ENCODE measurements at places on chromosomes 3 and 15. TPM values are rescaled to one million over a fixed set of nuclear protein-coding genes. Genes with fewer than 3 reads are reported as not detected.
A peak's percentile ranks its signal among the peaks of the same experiment; 100 is the strongest.

DNA sequence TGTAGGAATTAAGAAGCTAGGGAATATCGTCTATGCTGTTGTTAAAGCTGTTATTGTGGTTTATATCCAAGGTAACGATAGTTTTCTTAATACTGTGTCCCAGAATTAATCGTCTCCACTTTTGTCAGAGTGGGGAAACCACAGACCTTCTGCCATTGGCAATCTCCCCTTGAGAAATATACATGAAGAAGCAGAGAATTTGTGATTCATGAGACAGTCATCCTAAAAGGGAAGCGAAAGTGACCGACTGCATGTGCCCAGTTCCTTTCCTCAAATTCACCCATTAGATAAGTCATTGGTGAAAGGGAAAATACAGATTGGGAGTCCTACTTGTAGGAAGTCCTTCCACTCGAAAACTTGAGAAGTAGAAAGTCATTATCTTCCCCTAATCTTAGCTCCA lies 26.6 kb downstream of the DIPK2A start:
- no peak for DNase-seq

DNA sequence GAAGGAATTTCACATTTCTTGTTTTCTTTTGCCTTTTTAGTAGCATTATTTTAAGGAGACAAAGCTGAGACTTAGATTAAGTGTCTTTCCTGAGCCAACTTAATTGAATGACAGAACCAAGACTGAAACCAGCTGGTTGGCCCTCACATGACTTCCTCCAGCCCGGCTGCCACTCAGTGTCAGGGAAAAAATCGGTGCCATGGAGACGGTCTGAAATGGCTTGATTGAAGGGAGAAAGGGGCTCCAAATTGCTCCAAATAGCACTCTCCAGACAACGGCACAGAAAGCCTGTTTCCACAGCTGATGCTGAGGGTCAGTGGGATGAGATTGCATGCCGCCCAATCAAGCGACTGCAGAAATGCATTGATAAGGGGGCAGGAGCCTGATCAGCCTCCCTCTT lies 475.2 kb upstream of the IL12A start:
- DNase-seq = no peak

DNA sequence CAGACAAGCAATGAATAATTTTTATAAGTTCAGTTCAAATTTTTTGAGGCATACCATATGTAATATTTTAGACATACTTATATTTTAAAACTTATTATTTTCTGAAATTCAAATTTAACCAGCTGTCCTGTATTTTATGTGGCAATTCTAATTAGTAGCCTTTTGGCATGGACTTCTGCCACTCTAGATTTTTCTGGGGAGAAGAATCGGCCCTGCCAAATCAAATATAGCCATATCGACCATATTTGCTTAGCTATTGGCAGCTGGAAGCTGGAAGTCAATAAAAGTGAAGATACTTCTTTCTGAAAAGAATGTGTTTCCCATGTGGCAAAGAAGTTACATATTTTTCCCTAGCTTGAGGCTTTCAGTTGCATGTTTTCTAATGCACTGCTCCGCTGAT lies 9.4 kb upstream of the RBMS3 start:
- no peak for DNase-seq

MEIS2 gene
- total RNA-seq = not detected

- no peak for DNase-seq
Observed at GRCh38 chr3:35498506-35499210, 140.7 kb upstream of the ARPP21 start.

C3orf20 gene
- total RNA-seq = not detected

NANOGP8 gene
- total RNA-seq = 49.6 TPM

SCAMP5 gene
- 43.3 TPM for total RNA-seq

TRH gene
- total RNA-seq = not detected

SLC24A5 gene
- total RNA-seq = not detected

DNA sequence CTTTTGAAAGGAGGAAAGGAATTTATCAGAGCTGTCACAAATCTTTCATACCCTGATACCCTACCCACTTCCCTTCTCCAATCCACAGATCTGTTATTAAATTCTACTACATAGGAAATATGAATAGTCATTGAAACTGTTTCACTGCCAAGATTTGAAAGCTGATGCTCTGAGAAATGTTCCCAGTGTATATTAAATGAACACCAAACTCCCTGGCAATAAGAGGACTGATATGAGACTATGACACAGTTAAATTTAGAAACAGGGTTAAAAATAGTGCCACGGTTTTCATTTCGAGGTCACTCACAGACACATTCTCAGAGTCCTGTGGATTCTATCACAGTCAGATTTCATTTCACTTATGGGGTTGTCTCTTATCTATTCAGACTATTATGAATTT lies 27.2 kb upstream of the GBE1 start:
- DNase-seq = no peak

MAPKAPK3 gene
- total RNA-seq = 44.9 TPM

DNA sequence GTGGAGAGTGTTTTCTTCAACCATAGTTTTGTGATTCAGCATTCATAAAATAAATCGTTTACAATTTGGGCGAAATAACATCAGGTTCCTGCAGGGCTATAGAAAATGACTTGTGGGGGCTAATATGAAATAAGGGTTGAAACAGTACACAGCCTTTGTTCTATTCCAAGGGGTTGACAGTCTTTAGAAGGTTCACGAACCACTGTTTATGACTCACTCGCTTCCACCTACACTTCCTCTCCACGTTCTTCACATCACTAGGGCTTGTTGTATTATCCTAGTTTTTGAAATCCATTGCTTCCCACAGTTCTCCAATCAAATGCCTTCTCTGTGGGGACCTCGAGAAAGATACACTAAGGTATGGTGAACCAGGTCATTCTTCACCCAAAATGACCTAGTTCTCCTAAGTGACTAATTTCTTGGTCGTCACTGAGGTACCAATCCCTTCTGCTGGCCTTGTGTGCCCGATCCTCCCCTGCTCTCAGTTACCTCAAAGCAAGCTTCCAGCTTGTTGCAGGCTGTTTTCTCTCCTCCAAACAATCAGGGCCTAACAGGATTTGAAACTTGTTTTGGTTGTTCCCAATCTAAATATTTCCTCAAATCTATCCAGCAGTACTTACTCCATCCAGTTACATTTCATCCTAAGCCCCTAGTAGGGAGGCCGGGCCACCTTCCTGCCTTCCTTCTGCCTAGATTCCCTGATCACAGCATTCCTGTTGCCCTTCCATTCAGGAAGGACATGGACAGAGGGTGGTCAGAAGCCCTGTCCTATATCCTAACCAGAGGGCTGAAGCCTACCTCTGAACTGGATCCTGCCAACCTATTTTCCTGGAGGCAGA lies 23.1 kb upstream of the TBL1XR1 start:
- no peak for DNase-seq

OIP5 gene
- 53.1 TPM for total RNA-seq

DNA sequence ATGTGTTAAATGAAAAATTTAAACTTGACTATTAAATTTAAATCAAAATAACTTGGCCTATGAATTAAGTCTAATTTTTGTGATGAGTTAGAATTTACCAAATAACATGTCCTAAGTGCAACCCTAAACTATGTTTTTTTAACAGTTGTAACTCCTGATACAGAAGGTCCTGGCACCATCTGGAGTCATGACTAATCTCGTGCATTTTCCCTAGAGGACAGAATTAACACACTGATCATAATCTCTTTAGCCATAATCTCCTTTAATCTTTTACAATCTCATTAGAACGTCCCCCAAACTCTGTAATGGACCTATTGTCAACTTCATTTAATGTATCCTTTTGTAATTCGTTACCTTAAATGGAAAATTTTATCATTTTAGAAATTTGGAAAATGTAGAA lies 100.6 kb downstream of the SUCNR1 start:
- DNase-seq = no peak

BLM gene
- total RNA-seq = 46.0 TPM

GRCh38 chr3:48125013-48125705 lies 63.1 kb downstream of the CDC25A start:
- DNase-seq = peak; percentile 60

- no peak for DNase-seq
Observed at GRCh38 chr3:37503856-37504255, 329.5 kb upstream of the LRRFIP2 start.

DNA sequence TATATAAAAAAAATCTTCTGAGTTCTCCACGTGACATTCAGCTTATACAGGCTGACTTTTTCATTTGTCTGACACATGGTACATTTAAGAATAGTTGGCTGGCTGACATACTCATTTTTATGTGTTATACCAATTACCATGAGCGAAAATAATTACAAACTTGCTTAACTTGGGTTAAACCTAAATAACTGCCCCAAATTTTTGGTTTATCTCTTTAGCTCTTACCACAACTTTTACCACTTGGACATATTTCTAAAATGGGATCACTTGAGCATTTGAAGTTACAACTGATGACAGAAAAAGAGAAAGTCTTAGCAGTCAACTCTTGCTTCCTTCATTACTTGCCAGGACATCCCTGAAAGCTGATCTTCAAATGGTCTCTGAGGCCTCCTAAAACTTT lies 618.1 kb downstream of the RBMS3 start:
- no peak for DNase-seq

GRCh38 chr15:31338879-31339557 lies 12.4 kb downstream of the KLF13 start:
- DNase-seq = peak; percentile 52

DNA sequence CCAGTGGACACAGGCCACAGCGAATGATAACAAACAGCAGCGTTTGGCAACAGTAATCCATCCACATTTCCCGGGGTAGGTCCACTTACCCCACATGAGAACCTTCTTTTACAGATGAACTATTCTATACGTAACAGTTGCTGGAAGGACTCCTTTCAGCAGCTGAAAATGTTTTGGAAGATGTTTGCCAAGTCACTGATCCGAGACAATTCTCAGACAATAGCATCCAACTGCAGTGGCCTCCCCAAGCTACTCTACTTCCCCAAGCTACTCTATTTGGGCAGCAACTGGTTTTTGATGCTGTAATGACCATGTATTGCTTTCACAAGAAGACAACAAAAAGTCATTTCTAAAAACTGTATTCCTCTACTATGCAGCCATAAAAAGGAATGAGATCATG lies 87.5 kb downstream of the ADAMTS17 start:
- DNase-seq = no peak

- peak; percentile 17 for DNase-seq
Observed at GRCh38 chr15:27764339-27764738, 334.8 kb downstream of the OCA2 start.

GRCh38 chr15:53536479-53537120 lies 222.9 kb downstream of the WDR72 start:
- no peak for DNase-seq

DNA sequence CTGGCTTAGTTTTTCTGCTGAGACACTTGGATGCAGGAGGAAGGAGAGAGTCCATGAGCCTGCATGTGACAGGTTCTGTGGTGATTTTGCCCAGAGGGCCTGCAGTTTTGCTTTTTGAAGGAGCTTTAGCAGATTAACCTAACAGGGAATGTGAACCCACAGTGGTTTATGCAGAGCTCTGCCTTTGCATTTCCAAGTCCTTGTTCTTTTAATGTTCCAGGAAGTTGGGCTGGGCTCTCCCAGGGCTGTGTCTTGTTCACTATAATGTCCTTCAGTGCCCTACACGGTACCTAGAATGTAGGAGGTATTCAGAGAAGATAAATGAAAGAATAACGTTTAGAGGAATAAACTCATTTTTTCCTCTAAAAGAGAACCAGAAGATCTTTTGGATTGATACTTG lies 50.3 kb downstream of the PCCB start:
- no peak for DNase-seq

ACKR4 gene
- not detected for total RNA-seq

GRCh38 chr3:184172681-184173373 lies 1.8 kb upstream of the AP2M1 start:
- no peak for DNase-seq

DNA sequence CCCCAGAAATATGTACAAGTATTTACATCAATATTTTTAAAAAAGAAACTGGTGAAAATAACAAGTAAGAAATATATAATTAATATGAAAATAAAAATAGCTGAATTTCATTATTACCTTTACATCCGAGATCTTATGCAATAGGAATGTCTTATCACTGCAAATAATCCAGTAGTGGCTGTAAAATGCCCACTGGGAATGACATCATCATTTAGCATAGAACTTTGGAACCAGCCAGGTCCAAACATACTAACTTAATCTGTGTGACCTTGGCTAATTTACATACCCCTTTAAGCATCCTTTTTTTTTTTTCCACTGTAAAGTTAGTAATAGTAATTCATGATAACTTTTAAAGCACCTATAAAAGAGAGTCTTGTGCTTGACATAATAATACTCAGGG lies 611.7 kb downstream of the ZIC1 start:
- no peak for DNase-seq

DNA sequence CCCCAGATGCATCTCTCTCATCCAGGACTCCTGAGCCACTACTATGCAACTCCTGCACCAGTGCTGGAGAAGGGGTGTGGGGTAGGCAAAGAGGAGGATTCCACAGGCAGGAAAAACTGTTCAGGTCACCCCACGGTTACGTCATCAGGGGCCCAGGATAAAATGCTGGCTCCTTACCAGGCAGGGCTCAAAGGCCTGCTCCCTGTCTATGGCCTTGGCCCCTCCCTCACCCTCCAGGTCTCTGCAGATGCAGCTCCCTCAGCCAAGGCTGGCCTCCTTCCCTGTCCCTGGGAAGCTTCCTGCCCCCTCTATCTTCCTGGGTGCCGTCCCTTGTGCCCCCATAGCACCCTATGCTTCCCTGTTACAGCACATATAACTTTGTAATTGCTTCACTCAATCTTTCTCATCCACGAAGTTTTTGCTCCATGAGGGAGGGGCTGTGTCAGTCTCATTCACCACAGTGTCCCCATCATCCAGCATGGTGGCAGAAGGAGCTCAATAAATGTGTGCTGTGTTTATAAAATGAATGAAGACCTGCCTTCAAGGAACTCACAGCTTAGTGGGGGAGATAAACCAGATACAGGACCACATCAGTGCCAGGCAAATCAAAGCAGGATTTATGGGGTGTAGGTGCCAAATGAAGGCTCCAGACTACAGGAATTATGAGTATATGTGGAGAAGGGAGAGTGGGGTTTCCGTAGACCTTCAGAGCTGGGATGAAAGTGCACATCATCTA lies 18.6 kb downstream of the KBTBD13 start:
- no peak for DNase-seq

SLC12A1 gene
- total RNA-seq = 0.19 TPM

HTR3E gene
- not detected for total RNA-seq

DNA sequence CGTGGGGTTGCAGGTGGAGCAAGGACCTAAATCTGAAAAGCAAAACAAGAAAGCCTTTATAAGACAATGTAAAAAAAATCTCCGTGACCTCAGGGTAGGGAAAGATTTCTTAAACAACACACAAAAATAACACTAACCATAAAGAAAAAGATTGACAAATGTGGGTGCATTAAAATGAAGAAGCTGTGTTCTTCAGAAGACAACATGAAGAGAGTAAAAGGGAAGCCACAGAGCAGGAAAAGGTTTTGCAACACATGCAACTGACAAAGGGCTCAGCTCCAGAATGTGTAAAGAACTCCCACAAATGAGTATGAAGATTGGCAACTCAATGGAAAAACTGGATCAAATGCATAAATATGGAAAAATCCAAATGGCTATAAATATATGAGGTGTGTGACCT lies 74.2 kb downstream of the MAGEF1 start:
- no peak for DNase-seq
